ENCODE measurements at places on chromosomes 7 and 10.

DNA sequence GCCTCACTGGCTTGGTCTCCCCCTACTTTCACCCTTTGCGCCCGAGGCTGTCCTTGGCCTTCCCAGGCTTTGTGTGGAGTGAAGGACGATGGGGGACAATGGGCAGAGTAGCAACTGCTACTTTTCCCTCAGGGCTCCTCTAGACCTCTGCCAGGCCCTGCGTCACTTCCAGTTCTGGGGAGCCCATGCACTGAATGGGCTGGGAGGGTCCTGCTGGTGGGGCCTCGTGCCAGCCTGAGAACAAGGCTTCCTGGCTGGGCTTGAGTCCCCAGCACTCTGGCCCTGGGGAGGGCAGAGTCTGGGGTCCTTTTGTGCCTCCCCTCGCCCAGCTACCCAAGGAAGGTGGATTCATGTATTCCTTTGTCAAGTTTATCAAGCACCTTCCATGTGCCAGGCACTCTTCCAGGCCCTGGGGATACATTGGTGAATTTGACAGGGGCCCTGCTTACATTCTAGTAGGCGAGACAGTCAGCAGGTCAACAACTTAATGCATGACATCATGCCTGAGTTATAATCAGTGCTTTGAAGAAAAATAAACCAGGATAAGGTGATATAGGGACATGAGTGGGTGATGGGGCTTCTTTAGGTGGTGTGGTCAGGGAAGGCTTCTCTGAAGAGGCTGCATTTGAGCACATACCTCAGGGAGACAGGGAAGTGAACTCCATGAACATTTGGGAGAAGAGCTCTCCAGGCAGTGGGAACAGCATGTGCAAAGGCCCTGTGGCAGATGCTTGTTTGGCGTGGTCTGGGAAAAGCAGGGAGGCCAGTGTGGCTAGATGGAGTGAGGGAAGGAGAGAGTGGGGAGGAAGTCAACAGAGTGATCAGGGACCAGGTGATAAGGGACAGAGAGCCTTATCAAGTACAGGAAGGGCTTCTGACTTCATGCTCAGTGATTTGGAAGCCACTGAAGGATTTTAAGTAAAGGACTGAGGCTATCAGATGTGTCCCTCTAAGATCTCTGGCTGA is 14.1 kb downstream of the ZMIZ1 start:
- no peak for DNase-seq

DNA sequence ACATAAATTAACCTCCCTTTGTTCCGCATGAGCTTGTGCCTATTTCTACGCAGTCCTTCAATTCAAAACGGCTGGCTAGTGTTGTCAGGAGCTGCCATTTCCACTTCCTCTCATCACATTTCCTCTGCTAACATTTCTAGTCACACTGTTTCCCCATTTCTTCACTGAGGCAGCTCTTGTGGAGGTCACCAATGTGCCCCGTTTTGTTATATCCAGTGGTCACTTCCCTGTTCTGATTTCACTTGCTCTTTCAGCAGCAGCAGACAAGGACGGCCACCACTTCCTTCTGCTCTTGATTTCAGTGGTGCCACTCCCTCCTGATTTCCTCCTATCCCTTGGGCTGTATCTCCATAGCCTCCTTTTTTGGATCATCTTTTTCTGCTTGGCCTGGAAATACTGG is 64.8 kb upstream of the SEC61G start:
- DNase-seq, result no peak

DNA sequence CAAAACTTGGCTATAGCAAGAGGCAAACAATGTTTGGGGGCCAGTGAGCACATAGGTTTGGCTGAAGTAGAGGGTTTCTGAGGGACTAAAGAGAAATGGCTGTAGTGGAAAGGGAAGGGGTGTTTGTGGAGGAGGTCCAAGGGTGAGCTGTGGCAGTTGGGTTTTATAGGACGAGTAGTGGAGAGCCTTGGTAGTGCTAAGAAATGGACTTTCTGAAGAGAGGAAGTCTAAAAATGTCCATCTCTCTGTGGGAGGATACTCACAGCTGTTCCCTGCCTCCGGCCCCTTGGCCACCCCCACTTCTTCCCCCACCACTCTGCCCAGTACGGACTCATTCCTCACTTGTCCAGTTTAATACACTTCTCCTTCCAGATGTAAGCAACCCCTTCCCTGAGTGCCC is 64.3 kb downstream of the ZNF22 start:
- DNase-seq, result no peak

- peak; percentile 39 for DNase-seq
Measured at GRCh38 chr10:74825371-74826141, 844 bp upstream of the KAT6B start.

- DNase-seq, result no peak
Measured at GRCh38 chr7:106219170-106219569, 65.6 kb downstream of the NAMPT start.

DNA sequence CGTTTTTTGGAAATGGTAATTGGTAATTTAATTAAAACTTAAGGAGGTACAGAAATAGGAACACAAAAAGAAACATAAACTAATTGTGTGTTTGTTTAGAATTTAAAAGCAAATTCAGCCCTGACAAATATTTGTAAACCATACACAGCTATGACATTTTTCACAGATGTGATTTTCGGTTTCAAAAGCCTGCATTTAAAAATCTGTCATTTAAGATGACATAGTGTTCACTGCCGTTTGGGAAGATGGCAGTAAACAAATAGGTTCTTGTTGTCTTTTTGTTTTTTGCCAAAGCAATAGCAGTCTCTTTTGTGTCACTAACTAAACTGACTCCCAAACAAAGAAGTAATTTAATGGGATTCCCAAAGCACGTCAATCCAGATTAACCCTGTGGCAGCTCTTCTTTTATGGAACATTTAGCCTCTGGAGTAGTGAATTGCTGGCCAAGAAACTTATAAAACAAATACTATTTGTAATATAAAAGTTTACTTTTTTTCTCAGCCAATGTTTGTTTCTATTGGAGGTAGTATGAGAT is 697.6 kb downstream of the PHTF2 start:
- no peak for DNase-seq

DNA sequence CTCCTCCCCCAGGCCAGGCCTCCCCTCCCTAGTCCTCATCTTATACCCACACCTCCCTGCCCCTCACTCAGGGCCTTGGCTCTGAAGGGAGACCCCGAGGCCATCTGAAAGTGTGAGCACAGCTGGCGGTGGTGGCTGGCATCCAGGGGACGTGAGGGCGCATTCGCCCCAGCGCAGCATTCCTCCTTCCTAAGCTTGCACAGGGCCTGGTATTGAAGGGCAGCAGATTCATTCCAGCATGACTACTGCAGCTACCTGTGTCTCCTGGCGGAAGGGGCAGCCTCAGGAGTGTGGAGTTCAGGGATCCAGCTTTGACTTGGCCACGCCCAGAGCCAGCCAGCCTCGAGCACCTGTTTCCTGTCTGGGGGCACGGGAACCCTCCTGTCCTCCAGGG is 72.6 kb downstream of the PARP12 start:
- DNase-seq, result no peak

- no peak for DNase-seq
Measured at GRCh38 chr10:130065251-130065650, 45.4 kb downstream of the C10orf143 start.

DNA sequence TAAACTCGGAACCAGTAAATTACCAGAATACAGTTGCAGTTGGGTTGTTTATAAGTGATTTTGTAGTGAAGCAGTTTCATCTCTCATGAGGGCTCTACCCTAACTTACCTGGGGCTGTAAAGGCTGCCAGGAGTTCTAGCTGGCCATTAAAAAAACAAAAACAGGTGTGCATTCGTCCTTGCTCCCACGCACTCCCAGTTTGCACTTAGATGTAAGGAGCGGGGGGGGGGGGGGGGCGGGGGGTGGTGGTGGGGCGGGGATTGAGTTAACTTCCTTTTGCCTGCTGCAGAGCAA is 2.3 kb upstream of the PFKFB3 start:
- no peak for DNase-seq

- no peak for DNase-seq
Measured at GRCh38 chr10:23344241-23344841, at the start of gene C10orf67. Gene C10orf67, minus strand, starts transcription at chr10:23344797. Its CDS starts 23 bp downstream, at chr10:23344774.

GRCh38 chr7:35258868-35259522 is 5.1 kb upstream of the TBX20 start:
- DNase-seq, result no peak

DNA sequence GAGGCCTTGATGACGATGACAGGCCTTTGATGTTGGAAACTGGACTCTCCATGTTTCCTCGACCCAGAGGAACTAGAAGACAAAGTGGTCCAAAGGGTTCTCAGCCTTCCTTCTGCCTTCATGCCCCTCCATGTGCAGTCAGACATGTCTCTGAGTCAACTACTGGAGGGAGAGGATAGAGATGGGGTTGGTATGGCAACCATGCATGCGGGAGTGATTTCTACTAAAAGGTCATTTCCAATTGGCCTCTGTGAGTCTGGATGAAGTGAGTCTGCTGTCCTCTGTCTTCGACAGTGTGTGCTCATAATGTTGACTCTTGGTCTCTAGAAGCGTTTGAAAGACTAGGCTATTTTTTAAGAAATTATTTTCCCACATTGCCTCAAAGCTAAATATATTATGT is 29.2 kb downstream of the STK17A start:
- DNase-seq, result no peak

- DNase-seq, result no peak
Measured at GRCh38 chr7:34220506-34221185, 315.3 kb downstream of the BMPER start.

- DNase-seq, result no peak
Measured at GRCh38 chr7:92634924-92635519, 44.8 kb upstream of the FAM133B start.

DNA sequence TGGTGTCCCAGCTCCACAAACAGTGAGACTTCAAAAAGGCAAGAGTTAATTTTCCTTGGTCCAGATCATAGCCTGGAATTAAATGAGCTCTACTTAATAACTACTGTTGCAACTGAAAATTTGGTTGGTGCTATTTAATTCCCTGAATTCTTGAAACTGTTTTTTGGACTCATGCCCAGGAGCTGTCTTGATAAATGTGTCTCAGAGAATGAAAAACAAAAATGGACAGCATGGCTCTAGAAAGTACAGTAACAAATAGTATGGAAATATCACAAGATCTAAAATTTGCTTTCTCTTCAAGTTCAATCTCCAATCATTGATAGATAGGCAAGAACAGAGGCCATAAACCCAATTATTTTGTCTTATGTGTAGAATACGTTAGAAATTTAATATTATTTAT is 42.5 kb downstream of the CCDC71L start:
- DNase-seq, result no peak
